ENCODE measurements at places on chromosomes 11 and 22. TPM values are rescaled to one million over a fixed set of nuclear protein-coding genes. Genes with fewer than 3 reads are reported as not detected.
A peak's percentile ranks its signal among the peaks of the same experiment; 100 is the strongest.

DNA sequence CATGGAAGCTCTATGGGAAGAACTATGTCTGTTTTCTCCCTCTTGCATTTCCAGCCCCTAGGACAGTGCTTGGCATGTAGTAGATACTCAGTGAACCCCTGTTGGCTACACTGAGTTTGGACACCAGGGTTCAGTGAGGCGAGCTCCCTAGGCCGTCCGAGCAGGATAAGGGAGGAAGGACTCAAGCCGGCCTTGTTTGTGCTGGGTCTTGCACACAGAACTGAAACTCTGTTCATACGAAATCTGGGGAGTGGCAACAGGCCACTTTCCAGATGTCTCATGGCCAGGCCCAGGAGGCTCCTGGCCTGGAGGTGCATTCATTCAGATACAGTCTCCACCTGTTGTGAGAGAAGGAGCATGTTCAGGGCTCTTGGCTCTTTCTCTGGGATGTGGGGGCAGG, 23.6 kb upstream of the LMO1 start:
- H3K27me3 ChIP-seq: peaks cover 20% of the 10 kb centered on the region
- H3K4me3 ChIP-seq: no peak overlapping the region
- peaks cover 3% of the 10 kb centered on the region for H3K4me1 ChIP-seq
- H3K36me3 ChIP-seq: no peaks in the 10 kb centered on the region

DNA sequence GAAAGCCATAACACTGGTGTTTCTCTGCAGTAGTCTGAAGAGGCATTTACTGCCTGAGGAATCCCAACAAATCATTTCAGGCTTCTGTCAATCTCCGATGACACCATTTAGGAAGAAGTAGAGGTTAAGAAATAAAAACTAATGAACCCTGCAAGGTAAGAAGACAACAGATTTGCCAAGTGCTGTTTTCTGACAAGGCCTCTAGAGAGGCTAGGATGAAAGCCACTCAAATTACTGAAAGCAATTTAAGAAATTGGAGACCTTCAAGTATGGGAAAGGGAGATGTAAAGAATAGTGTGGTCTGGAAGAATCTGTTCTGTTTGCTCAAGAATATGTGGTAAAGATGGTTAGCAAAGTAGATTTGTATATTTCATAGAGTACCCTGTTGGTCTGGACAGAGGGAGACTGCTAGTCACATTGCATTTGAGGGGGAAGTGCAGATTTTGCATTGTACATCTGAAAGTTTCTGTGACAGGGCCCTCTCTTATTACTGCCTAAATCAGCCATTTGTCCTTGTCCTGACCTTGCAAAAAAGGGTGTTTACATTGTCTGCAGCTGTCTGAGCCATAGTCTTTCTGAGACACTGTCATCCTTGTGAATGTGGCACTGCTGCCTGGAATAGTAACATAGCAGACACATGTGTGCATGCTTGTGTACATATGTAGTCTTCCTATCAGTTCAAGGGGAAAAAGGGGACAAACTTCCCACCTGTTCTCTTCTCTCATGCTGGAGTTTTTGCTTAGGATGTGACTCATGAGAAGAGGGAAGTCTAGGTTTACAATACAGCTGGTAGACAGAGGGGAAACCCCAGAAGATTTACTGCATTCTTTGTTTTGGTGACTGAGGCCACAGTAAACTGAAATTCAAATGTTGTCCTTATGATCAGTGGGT, 640.2 kb upstream of the KIRREL3 start:
- H3K36me3 ChIP-seq: no peaks in the 10 kb centered on the region
- H3K27me3 ChIP-seq: no peaks in the 10 kb centered on the region
- no peak for DNase-seq

- DNase-seq: no peak
- no peaks in the 10 kb centered on the region for H3K4me1 ChIP-seq
- no peak overlapping the region for H3K27ac ChIP-seq
- no peaks in the 10 kb centered on the region for H3K36me3 ChIP-seq
- H3K4me3 ChIP-seq: no peak overlapping the region
Observed at GRCh38 chr11:107957109-107957588, 28.9 kb downstream of the RAB39A start.

GRCh38 chr11:18972336-18972735, 33.1 kb upstream of the MRGPRX1 start:
- no peak for DNase-seq
- no peaks in the 10 kb centered on the region for H3K4me1 ChIP-seq
- no peak overlapping the region for H3K4me3 ChIP-seq
- no peaks in the 10 kb centered on the region for H3K27me3 ChIP-seq
- no peaks in the 10 kb centered on the region for H3K36me3 ChIP-seq
- H3K27ac ChIP-seq: no peak overlapping the region

DNA sequence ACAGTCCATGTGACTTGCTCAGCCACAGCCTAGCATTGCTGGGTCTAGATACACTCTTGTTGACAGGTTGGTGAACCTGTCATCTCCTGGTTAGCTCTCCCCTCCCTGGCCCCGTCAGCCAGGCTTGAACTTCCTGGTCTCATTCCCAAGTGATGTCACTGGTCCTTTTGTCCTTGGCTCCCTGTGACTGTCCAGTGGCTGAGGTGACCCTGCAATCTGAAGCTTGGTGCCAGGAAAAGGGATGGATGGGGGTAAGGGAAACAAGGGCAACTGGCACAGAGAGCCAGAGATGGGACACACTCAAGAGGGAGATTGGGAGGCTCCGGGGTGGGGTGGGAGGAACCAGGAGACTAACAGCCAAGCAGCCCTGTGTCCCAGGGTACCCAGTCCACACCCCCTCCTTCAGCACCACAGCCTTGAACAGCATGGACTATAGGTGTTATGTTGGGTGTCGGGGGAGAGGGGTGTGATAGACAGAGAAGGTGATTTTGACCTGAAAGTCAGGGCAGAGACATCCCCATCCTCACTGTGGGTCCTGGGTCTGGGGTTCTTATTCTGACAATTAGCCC, 63.8 kb upstream of the THY1 start:
- DNase-seq: no peak
- H3K27me3 ChIP-seq: peaks cover 3% of the 10 kb centered on the region
- H3K4me1 ChIP-seq: no peaks in the 10 kb centered on the region
- H3K4me3 ChIP-seq: no peak overlapping the region
- H3K27ac ChIP-seq: no peak overlapping the region
- H3K36me3 ChIP-seq: no peaks in the 10 kb centered on the region

DNA sequence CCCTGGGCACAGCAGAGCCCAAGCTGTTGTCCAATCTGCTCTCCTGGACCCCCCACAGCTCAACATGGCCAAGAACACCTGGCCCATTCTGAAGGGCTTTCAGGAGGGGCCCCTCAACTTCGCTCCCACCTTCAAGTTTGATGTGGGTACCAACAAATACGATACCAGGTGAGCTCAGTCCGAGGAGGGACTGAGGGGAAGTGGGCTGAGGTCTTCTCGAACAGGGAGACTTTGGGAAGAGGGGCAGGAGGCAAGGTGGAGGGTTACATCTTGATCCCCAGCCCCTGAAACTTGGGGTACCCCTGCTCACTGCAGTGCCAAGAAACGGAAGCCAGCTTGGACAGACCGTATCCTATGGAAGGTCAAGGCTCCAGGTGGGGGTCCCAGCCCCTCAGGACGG, 5.4 kb downstream of the INPP5J start:
- H3K4me3 ChIP-seq: no peak overlapping the region
- no peaks in the 10 kb centered on the region for H3K36me3 ChIP-seq
- H3K27ac ChIP-seq: no peak overlapping the region

DNA sequence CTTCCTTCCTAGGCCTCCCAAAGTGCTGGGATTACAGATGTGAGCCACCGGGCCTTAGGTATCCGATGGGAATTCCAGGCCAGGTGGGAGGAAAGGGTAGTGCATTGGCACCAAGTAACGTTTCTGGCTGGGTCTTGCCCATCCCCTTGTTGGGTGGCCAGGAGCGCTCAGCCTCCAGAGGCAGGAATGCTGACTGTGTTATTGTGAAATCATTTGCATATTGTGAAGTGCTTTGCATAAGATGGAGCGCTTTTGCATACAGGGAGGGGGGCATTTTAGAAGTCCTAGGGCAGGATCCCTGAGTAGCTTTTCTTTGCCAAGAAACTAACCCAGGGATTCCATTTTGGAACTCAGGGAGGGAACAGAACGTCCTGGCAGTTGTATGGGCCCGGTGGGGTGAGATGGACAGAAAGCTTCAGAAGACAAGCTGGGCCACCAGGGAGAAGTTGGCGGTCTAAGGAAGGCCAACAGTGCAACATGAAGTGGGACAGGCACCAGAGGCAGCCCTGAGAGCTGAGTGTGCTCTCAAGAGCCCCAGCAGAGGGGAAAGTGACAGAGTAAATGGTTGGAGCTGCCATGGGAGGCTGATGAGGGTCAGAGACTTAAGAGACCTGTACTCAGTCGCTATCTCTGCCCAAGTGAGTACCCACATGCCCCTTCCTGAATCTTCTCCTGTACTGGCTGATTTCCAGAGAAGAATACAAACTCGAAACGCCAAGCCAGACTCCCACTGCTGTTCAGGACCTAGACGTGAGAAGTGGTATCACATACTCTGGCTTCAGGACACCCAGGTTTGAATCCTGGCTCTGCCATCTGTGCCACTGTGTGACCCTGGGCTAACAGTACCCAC, 1.3 kb upstream of the SLC39A13 start:
- peaks cover 11% of the 10 kb centered on the region for H3K36me3 ChIP-seq
- peak overlapping the region; percentile 81 for H3K27ac ChIP-seq
- no peaks in the 10 kb centered on the region for H3K27me3 ChIP-seq
- peaks cover 11% of the 10 kb centered on the region for H3K4me1 ChIP-seq
- no peak for DNase-seq

Gene OR52E2
- not detected for total RNA-seq
